HS-27A (cell line): ENCODE measurements at places on chromosomes 6 and 20.

- DNase-seq: no peak
Observed at GRCh38 chr6:126720304-126720703, 380.4 kb downstream of the CENPW start.

- DNase-seq: no peak
Observed at GRCh38 chr6:15512721-15513120, 150.1 kb downstream of the DTNBP1 start.

GRCh38 chr6:166786704-166787293 is 159.7 kb upstream of the RPS6KA2 start:
- peak; percentile 19 for DNase-seq

DNA sequence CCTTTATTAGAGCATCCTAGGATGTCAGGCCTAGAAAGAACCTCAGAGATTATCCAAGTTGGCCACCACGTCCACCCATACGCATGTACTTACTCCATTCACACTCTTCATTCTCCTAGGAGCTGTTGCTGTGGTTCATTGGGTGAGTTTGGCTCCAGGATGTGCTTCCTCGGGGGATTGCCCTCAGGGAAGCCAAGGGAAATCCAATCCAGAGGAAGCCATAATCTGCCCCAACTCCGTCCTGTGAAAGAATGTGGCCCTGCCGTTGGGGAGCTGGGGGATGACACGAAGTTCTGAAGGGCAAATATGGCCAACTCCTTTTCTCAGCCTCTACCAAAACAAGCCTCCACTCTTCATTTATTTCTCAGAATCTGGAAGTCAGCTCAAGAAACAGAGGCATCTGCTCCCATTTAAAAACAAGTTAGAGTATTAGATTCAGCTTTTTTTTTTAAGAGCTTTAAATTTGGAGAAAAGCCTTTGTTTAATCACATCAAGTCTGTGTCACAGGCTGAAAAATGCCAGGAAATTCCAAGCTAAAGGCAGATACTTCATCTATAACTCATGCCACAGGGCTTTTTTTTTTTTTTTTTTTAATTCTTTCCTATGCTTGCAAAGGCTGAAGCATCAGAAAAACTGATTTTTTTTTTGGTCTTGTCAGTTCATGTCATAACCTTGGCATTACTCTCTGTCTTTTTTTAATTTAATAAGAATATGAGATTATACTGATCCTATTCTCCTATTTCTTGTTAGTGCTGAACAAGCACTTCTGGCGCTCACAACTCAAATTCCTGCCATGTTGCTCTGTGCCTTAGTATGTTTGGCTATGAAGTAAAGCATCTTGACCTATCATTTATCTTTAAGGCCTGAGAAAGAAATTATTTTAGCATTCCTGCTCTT is 480.9 kb upstream of the MARCKS start:
- DNase-seq: peak; percentile 86

GRCh38 chr6:30914076-30914853 is at the start of gene VARS2:
Gene VARS2 (plus strand): TSS chr6:30914238. CDS start chr6:30914837, 599 bp downstream.
- peak; percentile 41 for DNase-seq

DNA sequence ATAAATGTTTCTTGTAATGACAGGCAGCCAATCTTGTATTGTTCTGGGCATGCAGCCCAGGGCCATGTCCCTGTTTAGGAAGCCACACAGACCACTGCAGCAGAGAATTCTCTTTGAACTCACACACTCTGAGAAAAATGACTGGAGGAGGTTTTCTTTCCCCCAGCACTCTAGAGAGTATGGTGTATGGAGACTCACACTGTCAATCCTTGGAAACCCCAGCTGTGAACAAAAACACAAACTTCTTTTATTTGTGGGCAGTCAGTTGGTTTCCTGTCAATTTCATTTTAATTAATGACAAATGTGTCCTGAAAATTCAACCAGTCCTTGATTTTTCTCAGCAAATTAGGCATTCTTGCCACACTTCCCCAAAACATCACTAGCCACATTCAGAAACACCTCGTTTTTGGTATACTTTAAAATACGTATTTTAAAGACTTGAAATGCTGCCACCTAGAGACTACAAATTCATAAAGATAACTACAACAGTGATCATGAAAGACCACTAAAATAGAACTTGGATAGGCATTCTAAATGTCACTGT is 52.9 kb upstream of the UFL1 start:
- no peak for DNase-seq

- DNase-seq: peak; percentile 87
Observed at GRCh38 chr6:111880181-111880888, 7.1 kb upstream of the FYN start.

DNA sequence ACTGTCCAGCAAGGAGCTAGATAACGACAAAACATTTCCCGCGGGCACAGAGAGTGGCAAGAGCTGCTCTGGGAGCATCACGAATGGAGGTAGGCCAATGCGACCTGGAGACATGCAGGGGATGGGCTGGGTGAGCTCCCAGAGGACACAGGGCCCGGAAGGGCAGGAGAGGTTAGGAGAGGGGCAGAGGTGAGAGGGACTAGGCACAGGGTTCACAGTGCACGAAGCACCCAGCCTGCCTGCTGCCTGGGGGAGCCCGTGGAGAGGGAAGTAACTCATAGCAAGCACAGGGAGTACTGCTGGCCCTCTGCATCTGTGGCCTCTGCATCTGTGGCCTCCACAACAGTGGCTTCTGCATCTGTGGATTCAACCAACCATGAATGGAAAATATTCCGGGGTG is 126.5 kb downstream of the HUS1B start:
- no peak for DNase-seq

GRCh38 chr6:150380256-150380655 is 11.4 kb downstream of the IYD start:
- DNase-seq: no peak

DNA sequence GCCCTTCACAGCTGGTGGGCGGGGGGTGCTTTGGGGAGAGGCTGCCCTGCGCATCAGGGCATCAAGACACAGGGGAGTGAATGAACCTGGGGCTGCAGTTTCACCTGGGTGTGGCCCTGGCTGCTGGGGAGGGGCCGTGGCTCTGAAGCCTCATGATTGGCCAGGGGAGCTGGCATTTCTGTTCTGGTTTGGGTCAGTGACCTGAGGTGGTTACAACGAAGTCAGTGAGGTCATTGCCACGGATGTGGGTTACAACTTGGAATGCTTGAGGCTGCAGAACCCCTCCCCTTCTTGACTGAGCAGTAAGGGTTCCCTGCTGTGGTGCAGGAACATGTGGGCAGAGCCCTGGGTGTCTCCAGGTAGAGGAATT is 3.0 kb downstream of the TCEA2 start:
- DNase-seq: peak; percentile 54

- DNase-seq: no peak
Observed at GRCh38 chr6:166520905-166521834, 65.3 kb downstream of the RAMACL start.

GRCh38 chr6:106556368-106556960 is 72.8 kb downstream of the RTN4IP1 start:
- DNase-seq: no peak

GRCh38 chr6:842141-842540 is 149.2 kb upstream of the EXOC2 start:
- no peak for DNase-seq

DNA sequence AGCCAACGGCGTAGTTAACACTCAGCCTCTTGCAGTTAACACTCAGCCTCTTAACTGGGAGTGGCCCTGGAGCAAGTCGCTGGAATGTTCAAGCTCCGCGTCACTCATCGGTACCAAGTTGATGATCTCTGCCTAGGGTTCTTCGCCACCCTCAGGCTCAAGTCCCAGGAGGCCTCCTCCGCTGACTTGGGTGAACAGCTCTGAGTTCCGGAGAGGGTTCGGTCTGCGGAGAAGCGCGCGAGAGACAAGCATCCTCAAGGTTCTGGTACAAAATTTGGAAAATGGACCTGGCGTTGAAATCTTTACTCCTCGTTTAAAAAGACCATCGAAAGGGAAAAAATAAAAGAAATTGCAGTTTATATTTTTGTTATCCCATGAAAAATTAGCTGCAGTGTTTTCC is 876 bp upstream of the DSP start:
- DNase-seq: no peak

- no peak for DNase-seq
Observed at GRCh38 chr6:156474507-156475120, 302.6 kb upstream of the ARID1B start.

DNA sequence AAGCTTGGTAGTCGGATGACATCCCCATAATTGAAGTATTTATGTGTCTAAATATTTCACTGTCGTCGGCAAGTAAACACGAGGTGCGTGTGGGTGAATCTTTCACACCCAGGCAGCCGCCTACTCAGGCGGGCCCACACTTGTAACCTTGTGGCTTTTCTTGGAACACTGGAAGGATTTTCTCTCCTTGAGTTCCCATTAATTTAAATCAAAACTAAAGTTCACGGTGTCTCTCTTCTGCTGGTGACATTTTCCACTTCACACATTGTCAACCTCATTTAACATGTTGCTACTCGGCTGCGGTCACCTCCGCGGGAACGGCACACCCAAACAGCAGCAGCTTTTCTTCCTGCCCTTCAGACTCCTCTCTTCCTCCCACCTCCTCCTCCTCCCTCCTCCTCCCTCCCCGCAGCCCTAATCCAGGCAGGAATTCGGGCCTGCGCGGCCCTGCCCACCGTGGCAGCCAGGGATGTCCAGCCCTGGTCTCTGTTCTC is 336.6 kb downstream of the QKI start:
- no peak for DNase-seq

- no peak for DNase-seq
Observed at GRCh38 chr6:133549371-133549801, 308.2 kb downstream of the EYA4 start.

DNA sequence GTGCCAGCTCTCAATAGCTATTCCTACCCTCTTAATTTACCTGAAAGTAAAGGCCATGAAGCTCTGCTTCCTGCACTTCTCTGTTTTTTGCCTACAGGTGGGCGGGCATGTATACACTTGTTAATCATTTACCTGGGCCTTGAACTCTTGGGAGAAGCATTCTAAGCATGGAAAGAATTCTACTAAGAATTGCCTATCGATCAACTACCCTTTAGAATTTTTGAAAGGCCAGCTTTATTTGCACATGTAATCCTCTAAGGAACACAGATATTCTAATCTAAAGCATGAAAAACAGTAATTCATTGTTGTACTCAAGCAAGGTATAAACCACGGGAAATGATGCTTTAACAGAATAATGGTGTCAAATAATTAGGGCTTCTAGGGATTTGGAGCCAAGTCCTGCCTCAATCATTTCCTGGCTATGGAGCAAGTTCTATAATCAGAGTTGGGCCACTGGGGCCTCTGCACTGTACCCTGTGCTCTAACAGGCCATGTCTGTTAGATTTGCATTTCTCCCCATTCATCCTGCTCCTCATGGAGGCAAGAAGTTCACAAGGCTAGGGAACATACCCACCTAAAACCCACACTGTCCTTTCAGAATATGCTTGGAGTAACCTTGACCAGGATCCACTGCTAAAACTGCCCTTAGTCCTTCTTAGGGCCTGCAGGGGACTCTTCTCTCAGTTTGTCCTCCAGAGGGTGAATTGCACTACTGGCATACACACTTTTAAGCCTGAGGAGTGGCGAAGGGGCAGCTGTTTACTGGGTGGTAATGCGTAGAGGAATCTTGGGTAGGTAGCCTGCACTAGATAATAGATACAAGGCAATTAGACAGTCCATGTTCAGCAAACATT is 276.4 kb upstream of the JAG1 start:
- DNase-seq: no peak

- DNase-seq: peak; percentile 74
Observed at GRCh38 chr20:23061734-23062561, 12.5 kb upstream of the THBD start.

DNA sequence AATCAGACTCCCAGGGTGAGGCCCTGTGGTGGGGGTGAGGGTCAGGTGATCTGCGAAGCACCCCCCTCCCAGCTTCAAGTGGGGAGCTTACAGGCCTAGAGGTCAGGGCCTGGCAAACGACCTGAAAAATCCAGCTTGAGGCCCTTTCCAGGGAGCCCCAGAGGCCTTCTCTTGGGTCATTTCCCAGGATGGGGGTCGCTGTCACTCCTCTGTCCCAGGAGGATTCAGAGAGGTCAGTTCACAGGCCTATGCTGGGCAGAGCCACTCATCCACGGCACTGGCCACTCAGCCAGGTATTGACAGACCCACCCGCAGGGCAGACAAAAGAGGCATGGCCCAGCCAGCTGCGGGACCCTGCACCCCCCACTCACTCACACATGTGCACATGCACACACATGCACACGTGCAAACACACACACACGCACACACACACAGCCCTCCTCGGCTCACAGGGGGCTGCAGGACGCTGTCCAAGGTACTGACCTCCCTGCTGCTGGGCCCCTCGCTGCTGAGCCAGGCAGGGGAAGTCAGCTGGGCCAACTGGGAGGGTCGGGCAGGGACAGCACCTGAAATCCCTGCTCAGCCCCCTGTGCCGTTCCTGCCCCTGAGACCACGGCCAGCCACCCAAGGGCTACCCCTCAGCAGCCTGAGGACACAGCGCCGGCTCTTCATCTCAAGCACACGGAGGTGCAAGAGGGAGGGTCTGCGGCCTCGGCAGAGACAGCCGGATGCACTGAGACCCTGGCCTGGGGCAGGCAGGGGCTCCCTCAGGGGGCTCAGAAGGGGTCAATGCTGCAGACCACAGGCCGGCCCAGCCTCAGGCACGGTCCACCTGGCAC is 113.8 kb downstream of the TAF4 start:
- no peak for DNase-seq
